ENCODE measurements at places on chromosomes 6 and 20.
A peak's percentile ranks its signal among the peaks of the same experiment; 100 is the strongest.

DNA sequence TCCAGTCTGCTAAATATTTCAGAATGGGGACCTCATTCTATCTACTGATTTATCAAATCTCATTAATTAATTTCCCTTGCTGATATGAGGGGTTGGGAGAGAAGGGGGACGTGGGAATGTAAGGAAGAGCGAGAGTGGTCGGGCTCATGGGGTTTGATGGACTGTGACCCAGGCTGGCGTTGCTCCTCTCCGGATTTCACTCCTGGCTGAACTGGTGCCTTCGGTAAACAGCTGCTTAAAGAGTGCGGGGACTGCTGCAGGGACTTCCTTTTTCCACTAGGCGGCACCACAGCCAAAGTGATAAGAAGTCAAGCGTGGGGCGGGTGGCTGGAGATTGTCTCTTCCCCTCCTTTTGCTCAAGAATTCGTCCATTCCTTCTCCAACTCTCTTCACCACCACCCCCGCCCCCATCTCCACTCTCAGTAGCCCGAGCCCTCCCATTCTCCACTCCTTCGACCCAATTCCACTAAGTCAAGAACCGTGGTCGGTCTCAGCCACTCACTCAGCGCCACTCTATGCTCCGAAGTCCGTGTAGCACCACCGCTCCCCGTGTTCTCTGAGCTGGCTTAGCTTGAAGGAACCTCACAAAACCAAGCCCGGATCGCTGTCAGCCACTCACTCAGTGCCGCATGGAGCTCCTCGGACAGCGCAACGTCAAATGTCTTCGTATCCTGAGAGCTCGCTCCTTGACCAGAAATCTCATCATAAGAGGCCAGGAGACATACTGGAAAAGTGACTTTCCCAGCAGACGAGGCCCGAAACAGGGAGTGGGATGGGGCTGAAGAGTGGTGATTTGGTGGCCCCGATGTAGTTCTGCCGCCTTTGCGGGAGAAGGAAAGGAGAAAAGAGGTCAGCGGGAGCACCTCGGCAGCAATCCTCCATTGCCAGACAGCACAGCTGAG is 9.7 kb downstream of the TRIM31 start:
- DNase-seq = peak; percentile 66

DNA sequence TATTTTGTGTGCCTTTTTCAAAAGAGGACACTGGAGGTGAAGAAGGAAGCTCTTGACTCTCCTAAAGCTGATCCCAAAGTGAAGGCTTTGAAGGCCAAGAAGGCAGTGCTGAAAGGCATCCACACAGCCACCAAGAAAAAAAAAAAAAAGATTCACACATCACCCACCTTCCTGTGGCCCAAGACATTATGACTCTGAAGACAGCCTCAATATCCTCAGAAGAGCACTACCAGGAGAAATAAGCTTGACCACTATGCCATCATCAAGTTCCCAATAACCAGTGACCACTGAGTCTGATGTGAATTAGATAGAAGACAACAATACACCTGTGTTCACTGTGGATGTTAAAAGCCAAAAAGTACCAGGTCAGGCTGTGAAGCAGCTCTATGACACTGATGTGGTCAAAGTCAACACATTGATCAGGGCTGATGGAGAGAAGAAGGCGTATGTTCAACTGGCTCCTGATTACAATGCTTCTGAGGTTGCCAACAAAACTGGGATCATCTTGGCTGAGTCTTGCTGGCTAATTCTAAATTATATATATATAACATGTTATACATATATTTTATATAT is 59.4 kb downstream of the PLCG1 start:
- DNase-seq = no peak

DNA sequence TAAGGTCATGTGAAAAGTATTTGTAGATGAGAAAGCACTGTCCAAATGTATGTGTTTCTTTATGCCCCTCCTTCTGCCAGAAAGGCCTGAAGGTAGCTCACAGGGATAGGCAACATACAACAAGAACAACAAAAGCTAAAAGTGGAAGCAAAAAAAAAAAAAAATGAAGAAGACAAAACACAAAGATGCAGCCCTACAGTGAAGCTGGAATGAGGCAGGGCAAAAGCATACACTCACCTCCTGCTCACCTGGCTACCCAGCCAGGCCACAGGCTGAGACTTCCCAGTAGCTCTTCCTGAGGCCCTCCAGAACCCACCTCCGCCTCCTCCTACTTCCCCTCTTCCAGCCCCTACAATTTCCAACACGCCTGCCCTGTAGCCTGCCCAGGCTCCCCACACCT is 2.4 kb downstream of the UNC5CL start:
- no peak for DNase-seq

DNA sequence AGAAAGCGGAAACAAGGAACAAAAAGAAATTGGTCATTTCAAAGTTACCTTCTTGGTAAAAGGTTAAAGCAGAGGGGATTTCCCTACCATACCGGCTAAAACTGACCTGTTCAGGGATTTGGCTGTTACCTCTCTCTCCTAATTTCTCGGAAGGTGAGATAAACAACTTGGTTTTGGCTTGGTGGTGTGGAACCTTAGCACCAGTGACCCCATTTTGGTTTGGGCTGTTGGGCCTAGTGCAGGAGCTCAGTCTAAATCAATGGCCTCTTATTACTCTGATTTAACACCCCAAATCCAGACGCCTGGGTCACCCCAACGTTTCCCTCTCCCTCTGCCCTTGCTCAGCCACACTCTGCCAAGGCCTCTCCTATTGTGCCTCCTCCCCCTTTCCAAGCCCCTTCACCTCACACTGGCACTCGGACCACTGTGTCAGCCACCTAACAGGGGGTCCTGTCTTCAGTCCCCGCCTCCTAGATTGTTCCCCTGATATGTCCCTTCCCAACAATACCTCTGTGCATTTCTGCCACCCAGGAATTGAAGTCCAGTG is 8.3 kb downstream of the NCR2 start:
- no peak for DNase-seq

DNA sequence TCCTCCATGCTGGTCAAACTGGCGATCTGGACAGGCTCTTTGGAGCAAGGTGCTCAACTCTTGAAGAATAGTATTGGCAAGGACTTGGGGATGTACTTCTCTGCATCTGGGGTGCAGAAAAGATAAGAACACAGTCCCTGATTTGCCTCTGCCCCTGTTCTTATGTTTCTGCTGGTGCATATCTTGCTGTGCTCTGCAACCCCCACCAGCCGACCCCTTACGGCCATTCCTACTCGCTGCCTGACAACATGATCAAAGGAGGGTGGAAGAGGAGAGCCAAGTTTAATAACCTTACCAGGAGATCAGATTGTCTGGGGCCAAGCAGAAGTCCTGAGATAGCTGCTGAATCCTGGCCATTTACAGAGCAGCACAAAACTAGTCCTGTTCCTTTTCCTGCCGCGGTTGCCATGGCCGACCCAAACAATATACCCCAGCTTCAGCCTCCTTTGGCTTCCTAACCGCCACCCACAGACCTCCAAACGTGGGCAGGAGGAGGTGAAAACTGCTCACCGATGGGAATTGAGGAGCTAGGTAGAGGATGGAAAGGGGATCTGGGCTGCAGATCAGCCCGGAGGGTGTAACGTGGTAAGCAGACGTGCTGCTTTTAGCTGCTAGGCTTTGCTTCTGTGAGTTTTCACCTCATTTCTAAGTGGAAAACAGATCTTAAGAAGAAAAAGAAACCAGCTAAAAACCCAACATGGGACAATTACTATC is 60.9 kb downstream of the ATXN1 start:
- DNase-seq = no peak

GRCh38 chr20:50759678-50760077 is 28.3 kb downstream of the PARD6B start:
- no peak for DNase-seq

- no peak for DNase-seq
Observed at GRCh38 chr6:6006006-6006427, 708 bp downstream of the NRN1 start.

DNA sequence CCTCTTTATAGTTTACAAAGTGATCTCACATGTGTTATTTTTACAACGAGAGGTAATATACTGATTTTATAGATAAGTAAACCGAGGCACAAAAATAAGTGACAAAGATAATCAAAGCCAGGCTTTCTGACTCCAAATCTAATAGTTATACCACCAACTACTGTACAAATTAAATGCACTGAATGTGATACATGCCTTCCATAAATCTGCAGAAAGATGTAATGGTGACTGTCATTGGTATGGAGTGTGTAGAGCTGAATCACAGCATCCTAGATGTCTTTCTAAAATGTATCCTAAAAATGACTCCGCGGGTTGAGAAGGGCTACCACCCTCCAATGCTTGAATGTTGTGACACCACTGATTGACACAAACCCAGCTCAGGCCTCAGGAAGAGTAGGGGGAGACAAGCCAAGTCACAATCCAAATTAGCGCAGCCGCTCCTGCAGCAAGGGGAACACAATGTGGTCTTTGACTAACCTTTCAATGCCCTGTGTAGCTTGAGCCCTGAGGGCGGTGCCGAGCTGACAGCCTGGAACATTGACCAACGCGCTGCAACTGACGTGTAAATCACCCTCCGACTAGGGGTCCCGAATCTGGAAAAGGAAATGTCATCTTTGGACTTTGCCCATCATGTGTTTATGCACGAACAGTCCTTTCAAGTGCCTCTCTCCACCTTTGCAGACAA is 136.8 kb downstream of the OLIG3 start:
- no peak for DNase-seq

DNA sequence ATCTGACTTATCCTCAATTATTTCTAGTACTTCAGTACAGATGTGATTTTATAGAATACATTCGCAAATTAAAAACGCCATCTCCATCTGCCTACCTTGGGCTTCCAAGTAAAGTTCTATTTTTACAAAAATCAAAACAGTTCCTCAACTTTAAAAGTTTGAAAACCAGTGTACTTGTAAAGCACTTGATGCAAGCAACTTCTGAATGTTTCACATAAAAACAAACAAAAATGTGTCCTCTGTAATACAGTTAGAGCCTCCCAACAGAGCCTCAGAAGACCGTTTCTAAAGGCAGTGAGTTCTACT is 384 bp upstream of the MANEA start:
- DNase-seq = no peak

- no peak for DNase-seq
Observed at GRCh38 chr20:4280731-4281130, 265.4 kb upstream of the RNF24 start.

- DNase-seq = no peak
Observed at GRCh38 chr20:48826883-48827771, 672 bp downstream of the PREX1 start.

GRCh38 chr6:30533460-30534294 is 22.6 kb downstream of the GNL1 start:
- DNase-seq = no peak

GRCh38 chr6:121436274-121436857 is 920 bp downstream of the GJA1 start:
- DNase-seq = no peak

GRCh38 chr6:89928604-89929003 is 34.3 kb downstream of the GJA10 start:
- no peak for DNase-seq

- no peak for DNase-seq
Observed at GRCh38 chr6:14693301-14694192, 552.3 kb upstream of the JARID2 start.

GRCh38 chr6:74889635-74890034 is 316.2 kb downstream of the COL12A1 start:
- no peak for DNase-seq

GRCh38 chr6:1850121-1850839 is 240.6 kb downstream of the FOXC1 start:
- no peak for DNase-seq

DNA sequence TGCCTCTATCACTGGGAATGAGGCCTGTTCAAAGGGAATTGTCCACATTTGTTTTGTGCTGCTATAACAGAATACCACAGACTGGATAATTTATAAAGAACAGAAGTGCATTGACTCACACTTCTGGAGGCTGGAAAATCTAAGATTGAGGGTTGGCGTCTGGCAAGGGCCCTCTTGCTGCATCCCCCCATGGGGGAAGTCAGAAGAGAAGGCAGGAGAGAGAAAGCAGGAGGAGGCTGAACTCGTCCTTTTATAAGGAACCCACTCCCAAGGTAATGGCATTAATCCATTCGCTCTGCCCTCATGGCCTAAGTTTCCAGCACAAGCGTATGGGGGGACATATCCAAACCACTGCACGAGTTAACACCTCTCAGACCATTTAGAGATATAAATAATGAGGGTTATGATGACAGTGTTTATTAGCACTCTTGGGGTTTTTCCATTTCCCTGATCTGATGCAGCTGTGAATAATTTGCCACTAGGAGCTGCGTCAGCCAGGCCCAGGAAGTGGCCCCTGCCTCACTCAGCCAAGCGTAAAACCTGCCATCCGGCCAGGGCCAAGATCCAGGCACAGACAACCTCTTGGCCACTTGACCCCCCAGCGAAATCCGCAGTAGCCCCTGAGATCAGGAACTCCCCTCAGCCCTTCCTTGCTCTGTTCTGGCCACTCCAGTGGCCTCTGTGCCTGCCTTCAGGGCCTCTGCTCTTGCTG is 14.2 kb upstream of the SLCO4A1 start:
- DNase-seq = peak; percentile 35

DNA sequence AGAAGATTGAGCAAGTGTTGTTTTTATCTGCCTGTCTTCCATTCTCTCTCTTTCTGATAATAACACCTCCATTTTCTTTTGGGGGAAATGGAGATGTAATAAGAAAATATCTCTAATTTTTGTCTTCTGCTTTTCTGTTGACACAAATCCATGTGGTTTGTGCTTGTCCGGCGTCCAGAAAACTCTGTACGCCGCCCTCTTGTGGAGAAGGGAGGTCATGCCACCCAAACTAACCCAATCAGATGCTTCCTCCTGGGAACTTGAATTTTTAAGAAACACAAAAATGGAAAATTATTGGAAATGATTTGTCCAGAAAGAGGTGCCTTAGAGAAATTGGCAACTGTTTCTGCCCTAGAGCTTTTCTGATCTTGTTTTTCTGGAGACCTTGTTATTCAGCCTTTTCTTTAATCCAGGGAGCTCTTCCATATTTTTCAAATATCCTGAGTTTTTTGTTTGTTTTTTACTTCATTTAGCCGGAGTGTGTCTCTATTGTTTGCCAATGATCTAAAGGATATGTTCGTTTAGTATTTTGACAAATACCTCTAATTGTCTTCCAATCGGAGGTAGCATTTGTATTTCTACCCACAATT is 17.8 kb upstream of the FNDC1 start:
- DNase-seq = peak; percentile 66

- DNase-seq = no peak
Observed at GRCh38 chr20:8735674-8736073, 333.2 kb upstream of the PLCB4 start.

DNA sequence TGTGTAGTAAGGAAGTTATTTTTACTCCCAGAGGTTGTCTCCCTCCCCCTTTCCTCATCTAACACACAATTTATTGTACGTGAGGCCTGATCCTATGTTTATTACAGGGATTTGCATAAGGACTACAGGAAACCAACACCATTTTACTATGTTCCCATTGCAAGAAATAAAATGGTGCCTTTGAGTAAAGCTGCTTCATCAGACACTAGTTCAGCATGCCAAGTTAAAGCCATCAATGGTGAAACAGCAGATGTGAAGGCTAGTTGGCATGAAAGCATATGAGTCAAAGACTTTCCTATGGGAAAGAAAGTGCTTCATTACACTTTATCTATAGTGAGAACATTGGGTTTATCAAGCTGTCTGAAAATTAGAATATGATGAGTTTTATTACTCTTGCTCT is 543.0 kb downstream of the GRIK2 start:
- no peak for DNase-seq

All from CD14-positive monocyte (primary cell).